ENCODE measurements at places on chromosomes 12 and 14.

DNA sequence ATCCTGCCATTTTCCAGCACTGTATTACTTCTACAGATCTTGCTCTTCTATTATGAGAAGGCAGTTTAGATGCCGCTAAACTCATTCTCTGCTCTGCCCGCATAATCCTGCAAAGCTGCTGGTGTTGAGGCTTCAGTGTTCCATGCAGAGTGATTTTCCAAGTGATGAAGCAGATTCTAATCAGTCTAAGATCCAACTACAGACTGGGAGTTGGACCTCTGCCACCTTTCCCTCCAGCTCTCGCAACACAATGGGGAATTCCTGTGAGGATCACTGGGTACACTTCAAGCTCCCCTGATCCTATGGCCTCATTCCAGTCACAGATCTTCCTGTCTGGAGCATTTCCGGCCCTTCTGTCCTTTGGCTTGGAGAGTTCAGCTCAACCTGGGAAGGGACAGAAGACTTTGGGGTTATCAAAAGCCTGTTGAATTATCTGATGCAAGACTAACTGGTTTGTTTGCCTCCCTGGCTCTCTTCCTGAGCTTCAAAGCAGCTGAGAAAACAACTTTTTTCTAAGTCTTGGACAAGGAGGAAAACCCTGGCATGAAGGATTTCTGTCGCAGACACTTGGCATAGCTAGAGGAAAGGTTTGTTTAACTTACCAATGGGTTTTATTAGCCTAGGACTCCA is 333.9 kb downstream of the ZFP36L1 start:
- peak; percentile 55 for DNase-seq

DNA sequence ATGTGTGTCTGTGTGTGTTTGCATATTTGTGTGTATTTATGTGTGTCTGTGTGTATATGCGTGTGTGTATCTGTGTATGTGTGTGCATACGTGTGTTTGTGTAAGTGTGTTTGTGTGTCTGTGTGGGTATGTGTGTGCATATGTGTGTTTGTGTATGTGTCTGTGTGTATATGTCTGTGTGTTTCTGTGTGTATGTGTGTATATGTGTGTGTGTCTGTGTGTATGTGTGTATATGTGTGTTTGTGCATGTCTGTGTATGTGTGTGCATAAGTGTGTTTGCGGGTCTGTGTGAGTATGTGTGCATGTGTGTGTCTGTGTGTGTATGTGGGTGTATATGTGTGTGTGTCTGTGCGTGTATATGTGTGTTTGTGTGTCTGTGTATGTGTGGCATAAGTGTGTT is 1030.5 kb upstream of the TMEM132C start:
- no peak for DNase-seq

DNA sequence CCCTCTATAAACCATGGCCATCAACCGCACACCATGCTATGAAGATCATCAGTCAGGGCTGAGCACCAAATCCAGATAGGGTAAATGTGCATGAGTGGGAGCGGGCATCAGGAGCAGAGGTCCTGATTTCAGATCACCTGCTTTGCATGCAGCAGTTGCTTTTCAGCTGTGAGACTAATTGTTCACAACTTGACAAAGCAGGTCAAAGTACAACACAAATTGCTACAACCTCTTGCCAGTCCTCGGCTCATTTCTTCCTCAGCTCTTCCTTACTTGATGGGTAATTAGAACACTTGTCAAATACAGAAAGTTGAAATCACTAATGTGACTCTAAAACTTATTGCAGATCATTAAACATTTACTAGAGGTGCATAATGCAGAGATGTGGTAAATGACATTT is 171.6 kb downstream of the PPM1H start:
- DNase-seq, result no peak

- DNase-seq, result no peak
Observed at GRCh38 chr14:56221382-56222128, 103.3 kb downstream of the PELI2 start.

DNA sequence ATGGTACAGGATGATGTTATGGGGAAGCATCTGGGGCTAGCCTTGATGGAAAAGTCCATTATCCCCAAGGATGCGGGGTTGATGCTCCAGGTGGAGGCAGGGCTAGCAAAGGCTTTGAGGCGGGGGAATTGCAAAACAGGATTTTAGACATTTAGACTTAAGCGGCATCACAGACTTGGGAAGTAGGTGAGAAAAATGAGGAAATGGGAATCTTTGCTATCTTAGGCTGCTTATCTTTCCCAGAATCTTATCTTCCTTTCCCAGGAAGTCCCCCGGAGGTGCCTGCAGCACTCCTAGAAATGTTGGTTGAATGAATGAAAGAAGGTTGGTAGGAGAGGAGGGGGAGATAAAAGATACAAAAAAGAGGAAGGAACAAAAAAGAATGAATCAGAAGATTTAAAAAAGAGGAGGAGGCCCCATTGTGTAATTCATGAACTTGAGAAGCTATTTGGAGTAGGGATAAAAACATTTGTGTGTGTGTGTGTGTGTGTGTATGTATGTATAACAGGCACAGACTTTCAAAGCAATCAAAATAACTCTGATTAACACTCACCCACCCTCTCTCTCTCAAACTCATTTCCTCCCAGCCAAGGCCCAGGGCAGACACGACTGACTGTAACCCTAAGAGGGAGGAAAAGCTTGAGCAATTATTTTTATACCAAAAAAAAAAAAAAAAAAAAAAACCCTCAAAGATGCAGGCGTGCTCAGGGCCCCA is 62.5 kb upstream of the TBX3 start:
- no peak for DNase-seq

GRCh38 chr14:51209457-51209856 is 30.6 kb upstream of the TMX1 start:
- DNase-seq, result no peak

GRCh38 chr12:51183816-51184215 is 10.9 kb upstream of the TFCP2 start:
- no peak for DNase-seq

Data from stromal cell of bone marrow (primary cell).